ENCODE measurements at places on chromosomes 5 and 9. TPM values are rescaled to one million over a fixed set of nuclear protein-coding genes. Genes with fewer than 3 reads are reported as not detected.

SLC25A2 gene
- not detected for polyA plus RNA-seq

GRCh38 chr9:93679536-93680442 is 103.4 kb downstream of the PHF2 start:
- no peaks in the 10 kb centered on the region for H3K4me1 ChIP-seq
- H3K36me3 ChIP-seq, result peaks cover 7% of the 10 kb centered on the region
- no peak overlapping the region for H3K27ac ChIP-seq
- no peak for DNase-seq
- H3K4me3 ChIP-seq, result no peak overlapping the region

DNA sequence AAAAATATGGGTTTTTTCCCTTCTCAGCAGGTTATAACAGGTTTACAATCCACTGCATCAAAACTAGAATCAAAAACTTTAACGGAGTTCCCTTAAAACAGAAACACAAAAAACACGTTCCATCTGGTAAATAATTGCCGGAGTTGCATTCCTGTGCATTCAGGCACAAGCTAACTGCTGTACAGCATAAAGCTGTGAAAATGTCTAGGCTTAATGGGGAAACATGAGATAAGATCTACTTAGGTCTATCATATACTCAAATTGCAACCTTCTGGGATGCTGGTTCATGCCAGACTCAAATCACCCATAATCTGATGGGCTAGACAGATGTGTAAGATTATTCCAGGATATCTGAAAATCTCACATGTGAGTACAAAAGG is 265.3 kb downstream of the DOCK8 start:
- H3K27ac ChIP-seq, result no peak overlapping the region
- no peaks in the 10 kb centered on the region for H3K4me1 ChIP-seq
- H3K36me3 ChIP-seq, result no peaks in the 10 kb centered on the region
- no peak overlapping the region for H3K4me3 ChIP-seq

SLC30A5 gene
- 35.6 TPM for polyA plus RNA-seq

CCDC187 gene
- not detected for polyA plus RNA-seq

- no peak for DNase-seq
- H3K27me3 ChIP-seq, result no peaks in the 10 kb centered on the region
- no peak overlapping the region for H3K27ac ChIP-seq
- H3K36me3 ChIP-seq, result no peaks in the 10 kb centered on the region
- no peak overlapping the region for H3K4me3 ChIP-seq
Observed at GRCh38 chr5:148796936-148797335, 29.5 kb upstream of the ADRB2 start.

TCF7 gene
- 474 TPM for polyA plus RNA-seq

GRXCR2 gene
- polyA plus RNA-seq, result not detected

DNA sequence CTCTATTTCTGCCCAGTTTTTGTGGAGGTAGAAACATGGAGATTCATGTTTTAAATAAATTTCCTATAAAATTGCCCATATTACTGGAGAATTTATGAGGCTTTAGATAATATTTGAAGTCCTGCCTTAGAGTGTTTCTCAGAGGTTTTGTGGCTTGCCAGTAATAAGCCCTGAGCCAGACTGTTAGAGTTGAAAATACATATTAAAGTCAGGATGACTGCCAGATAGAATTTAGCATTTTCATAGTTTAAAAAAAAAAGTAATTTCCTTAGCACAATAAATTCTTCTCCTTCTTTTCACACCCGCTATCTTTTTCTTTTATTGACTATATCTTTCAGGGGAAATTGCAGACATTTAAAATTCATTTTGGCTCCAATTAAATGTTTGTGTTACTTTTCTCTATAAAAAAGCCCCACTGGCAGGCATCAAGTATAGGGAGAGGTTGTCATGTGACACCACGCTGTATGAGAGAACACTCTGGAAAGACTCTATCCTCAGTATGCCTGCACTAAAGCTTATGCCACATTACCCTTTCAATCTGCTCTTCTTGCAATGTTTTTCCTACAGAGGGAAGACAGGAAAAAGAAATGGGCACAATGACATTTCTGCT is 135.2 kb downstream of the MPDZ start:
- no peaks in the 10 kb centered on the region for H3K36me3 ChIP-seq
- no peak for DNase-seq
- H3K4me3 ChIP-seq, result no peak overlapping the region

GOLGA2 gene
- polyA plus RNA-seq, result 10.5 TPM

DNA sequence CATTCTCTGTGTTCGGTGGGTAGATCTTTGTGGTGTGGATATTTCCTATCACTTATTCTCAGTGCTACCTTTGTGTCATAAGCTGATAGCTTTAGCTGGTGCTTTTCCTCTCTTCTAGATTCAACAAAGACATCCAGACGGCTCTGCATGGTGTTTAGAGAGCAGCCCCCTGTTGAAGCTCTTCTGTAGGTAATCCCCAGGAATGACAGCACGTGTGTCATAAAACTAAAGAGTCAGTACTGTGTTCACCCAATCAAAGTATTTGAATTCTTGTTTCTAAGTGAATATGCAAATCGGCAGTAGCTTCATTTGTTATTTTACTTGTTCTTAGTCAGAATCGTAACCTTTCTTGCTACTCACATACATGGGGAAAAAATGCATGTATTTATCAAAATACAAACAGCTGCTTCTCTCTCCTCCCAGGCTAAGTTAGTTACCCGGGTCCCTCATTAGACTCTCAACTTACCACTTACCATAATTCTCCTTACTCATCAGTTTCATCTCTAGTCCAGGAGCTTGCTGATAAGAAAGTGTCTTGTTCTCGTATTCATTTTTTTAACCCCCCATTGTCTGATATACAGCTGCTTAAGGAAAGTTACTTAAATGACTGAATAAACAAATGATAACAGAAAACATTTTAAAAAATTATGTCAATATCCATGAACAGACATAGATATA is 1696.0 kb upstream of the WWC1 start:
- no peak for DNase-seq
- no peaks in the 10 kb centered on the region for H3K27me3 ChIP-seq
- H3K36me3 ChIP-seq, result no peaks in the 10 kb centered on the region
- no peak overlapping the region for H3K4me3 ChIP-seq
- no peaks in the 10 kb centered on the region for H3K4me1 ChIP-seq

CDO1 gene
- not detected for polyA plus RNA-seq

GPR151 gene
- not detected for polyA plus RNA-seq

DNA sequence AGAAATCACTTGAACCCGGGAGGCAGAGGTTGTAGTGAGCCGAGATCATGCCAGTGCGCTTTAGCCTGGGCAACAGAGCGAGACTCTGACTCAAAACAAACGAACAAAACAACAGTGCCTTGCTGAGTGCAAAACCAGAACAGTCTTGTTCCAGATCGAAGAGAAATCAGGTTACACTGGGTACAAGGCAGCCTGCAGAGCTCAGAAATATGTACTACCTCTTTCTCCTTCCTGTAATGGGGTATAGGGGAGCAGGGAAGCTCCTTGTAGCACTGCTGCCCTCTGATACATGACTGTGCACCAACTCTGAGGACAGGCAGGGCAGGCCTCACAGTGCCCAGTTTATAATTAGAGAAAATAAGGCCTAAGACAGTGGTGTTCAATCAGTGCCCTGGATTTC is 24.7 kb downstream of the TBC1D2 start:
- no peak overlapping the region for H3K27ac ChIP-seq
- no peaks in the 10 kb centered on the region for H3K27me3 ChIP-seq
- no peak for DNase-seq
- peaks cover 22% of the 10 kb centered on the region for H3K36me3 ChIP-seq
- H3K4me3 ChIP-seq, result no peak overlapping the region

DNA sequence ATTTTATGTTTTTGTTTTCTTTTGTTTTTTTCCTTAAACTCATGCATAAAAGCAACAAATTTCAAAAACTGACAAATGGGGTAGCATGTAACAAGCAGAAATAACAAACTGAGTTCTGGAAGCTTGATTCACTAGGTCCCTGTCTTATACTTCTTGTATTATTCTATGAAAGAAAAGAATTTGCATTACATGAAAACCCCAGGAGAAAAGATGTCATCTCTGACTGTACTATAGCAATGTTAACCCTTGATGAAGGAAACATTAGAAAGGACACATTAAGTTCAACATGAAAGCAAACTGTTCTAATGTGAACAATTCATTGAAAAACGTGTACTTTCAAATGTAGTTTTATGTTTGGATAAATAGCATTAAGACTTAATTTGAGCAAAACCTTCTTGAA is 9.2 kb downstream of the RAB14 start:
- no peak overlapping the region for H3K4me3 ChIP-seq
- peaks cover 97% of the 10 kb centered on the region for H3K4me1 ChIP-seq
- H3K27ac ChIP-seq, result no peak overlapping the region

- H3K36me3 ChIP-seq, result no peaks in the 10 kb centered on the region
- no peak overlapping the region for H3K27ac ChIP-seq
- H3K4me1 ChIP-seq, result no peaks in the 10 kb centered on the region
- H3K4me3 ChIP-seq, result no peak overlapping the region
- H3K27me3 ChIP-seq, result no peaks in the 10 kb centered on the region
Observed at GRCh38 chr9:110105107-110105506, 102.9 kb downstream of the C9orf152 start.

- no peaks in the 10 kb centered on the region for H3K4me1 ChIP-seq
- no peak overlapping the region for H3K4me3 ChIP-seq
- H3K27ac ChIP-seq, result no peak overlapping the region
- DNase-seq, result no peak
- H3K27me3 ChIP-seq, result no peaks in the 10 kb centered on the region
Observed at GRCh38 chr5:86137297-86137696, 480.4 kb upstream of the COX7C start.

DNA sequence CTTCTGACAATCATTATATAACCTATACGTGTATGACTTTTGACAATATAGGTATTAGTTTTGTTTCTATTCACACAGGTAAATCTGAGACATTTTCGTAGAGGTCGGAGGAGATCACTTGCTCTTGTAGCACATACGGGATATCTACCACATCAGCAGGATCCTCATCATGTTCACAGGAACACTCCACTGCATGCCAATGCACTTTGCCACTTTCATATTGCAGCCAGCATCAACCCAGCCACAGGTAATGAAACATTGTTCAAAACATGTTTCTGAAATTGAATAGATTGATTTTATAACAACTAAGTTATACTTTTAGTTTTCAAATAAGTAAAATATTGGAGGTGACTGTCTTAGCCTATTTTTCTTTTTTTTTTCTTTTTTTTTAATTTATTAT is 50.0 kb downstream of the DMXL1 start:
- H3K4me1 ChIP-seq, result no peaks in the 10 kb centered on the region
- DNase-seq, result no peak
- peaks cover 6% of the 10 kb centered on the region for H3K36me3 ChIP-seq

DNA sequence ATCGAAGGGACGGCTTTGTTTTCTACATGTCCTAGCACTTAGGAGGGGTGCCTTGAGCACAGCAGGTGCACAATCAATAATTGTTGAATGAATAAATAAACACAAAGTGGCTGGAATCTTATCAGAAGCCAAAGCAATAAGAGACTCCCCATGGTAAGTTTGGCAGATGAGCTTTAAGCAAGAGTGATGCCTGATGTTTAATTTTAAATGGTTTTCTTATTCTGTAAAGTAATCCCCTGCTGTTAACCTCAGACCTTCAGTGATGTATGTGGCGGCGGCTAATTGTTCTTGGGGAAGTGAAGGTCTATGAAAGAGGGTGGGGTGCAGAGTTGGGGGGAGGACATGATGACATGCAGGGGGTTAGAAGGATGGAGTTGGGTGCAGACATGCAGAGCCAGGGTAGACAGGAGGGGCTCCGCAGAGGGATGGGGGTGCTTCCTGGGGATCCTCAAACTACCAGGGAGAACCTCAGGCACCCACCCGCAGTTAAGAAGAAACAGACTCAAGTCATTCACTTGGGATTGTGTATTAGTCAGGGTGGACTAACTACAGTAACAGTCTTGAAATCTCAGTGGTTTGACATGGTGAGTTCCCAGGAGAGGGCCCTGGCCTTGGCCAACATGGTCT is 65.7 kb upstream of the SHB start:
- no peak for DNase-seq
- no peaks in the 10 kb centered on the region for H3K4me1 ChIP-seq
- H3K27me3 ChIP-seq, result peaks cover 7% of the 10 kb centered on the region
- no peak overlapping the region for H3K27ac ChIP-seq

DNA sequence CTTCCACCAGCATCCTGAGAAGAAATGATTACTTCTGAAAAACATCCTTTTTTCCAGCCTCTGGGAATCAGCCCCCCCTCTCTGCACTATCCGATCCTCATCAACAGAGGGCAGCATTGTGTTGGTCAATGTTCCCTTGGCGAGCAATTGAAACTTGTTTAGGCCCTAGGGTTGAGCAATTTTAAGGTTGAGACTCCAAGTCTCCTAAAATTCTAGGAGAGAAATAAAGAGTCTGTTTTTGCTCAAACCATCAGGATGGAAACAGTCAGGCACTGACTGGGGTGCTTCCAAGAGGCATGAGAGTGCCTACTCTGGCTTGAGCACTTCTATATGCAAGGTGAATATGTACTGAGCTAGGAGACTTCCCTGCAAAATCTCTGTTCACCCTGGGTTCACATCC is 12.4 kb upstream of the CYFIP2 start:
- H3K27me3 ChIP-seq, result no peaks in the 10 kb centered on the region
- peaks cover 57% of the 10 kb centered on the region for H3K36me3 ChIP-seq
- H3K4me3 ChIP-seq, result no peak overlapping the region
- peaks cover 97% of the 10 kb centered on the region for H3K4me1 ChIP-seq
- H3K27ac ChIP-seq, result peak overlapping the region; percentile 64

- no peak overlapping the region for H3K27ac ChIP-seq
- no peaks in the 10 kb centered on the region for H3K27me3 ChIP-seq
- DNase-seq, result no peak
- H3K36me3 ChIP-seq, result no peaks in the 10 kb centered on the region
- H3K4me1 ChIP-seq, result peaks cover 10% of the 10 kb centered on the region
Observed at GRCh38 chr9:125663127-125663526, 43.9 kb downstream of the MAPKAP1 start.

DNA sequence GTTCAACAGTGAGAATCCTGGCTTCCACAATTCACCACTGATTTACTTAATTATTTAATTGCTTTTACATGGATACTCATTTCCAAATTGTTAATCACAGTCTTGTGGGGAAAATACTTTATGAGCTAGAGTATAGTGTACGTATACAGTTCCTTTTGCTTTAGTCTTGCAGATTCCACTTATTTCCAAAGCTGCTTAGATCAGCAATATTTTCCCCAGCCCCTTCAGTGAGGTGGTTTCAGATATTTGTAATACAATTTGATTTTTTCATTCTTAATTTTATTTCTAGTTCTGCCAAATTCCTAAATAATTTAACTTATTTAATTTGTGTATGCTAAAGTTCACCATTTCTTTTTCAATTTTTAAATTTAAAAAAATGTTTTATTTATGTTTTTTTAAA is 40.3 kb upstream of the GABRA6 start:
- no peak overlapping the region for H3K4me3 ChIP-seq
- DNase-seq, result no peak
- no peaks in the 10 kb centered on the region for H3K36me3 ChIP-seq
- no peak overlapping the region for H3K27ac ChIP-seq

Data from CD4-positive, alpha-beta memory T cell (primary cell).